HCT116 (cell line): ENCODE measurements at places on chromosomes 2 and 18. TPM values are rescaled to one million over a fixed set of nuclear protein-coding genes. Genes with fewer than 3 reads are reported as not detected.

GDF7 gene
- 0.02 TPM for total RNA-seq

NIF3L1 gene
- 44.7 TPM for total RNA-seq

HAAO gene
- not detected for total RNA-seq

INHBB gene
- total RNA-seq = 0.27 TPM

TMEM247 gene
- not detected for total RNA-seq

DSG2 gene
- total RNA-seq = 123 TPM

FBXO36 gene
- 3.8 TPM for total RNA-seq

CHRNG gene
- not detected for total RNA-seq

GAL3ST2 gene
- 0.44 TPM for total RNA-seq

CDH7 gene
- not detected for total RNA-seq

IGFBP5 gene
- total RNA-seq = 3.9 TPM

PDCD1 gene
- total RNA-seq = 0.22 TPM
